Nephron progenitor cell (in vitro differentiated cells): ENCODE measurements at places on chromosomes 3 and 15.

- DNase-seq, result peak; percentile 33
- H3K27ac ChIP-seq, result no peak overlapping the region
- peaks cover 6% of the 10 kb centered on the region for H3K4me1 ChIP-seq
- H3K36me3 ChIP-seq, result peaks cover 74% of the 10 kb centered on the region
Measured at GRCh38 chr3:37779289-37780152, 82.2 kb upstream of the CTDSPL start.

DNA sequence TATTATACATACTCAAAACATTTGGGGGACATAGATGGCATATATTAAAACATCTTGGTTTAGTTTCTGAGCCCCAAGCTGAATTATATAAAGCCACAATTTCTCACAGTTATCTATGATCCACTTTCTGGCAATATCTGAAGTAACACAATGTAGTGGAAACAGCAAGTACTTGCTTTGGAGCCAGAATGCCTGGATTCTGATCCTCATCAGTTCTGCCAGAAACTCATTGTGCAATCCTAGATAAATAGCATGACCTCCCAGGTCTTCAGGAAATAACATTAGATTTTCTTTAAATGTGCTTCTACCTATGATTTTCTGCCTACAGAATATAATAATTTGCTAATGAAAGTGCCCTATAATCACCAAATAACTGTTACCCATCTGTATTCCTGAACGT lies 544.9 kb downstream of the NAALADL2 start:
- no peaks in the 10 kb centered on the region for H3K27me3 ChIP-seq
- H3K27ac ChIP-seq, result no peak overlapping the region
- DNase-seq, result no peak
- no peaks in the 10 kb centered on the region for H3K36me3 ChIP-seq

- H3K27ac ChIP-seq, result peak within 1 kb of the TSS; percentile 79
- peak within 1 kb of the TSS; percentile 91 for H3K4me3 ChIP-seq
- DNase-seq, result peak; percentile 89
- peaks cover 9% of the 10 kb centered on the region for H3K36me3 ChIP-seq
- peaks cover 71% of the 10 kb centered on the region for H3K4me1 ChIP-seq
Measured at GRCh38 chr15:68229386-68230156, at the start of gene CLN6. TSS of gene CLN6 (minus strand) at chr15:68229728. CDS start at chr15:68229584, 144 bp downstream.

GRCh38 chr15:52113708-52114107 lies 1.1 kb upstream of the BCL2L10 start:
- H3K36me3 ChIP-seq, result no peaks in the 10 kb centered on the region
- H3K4me3 ChIP-seq, result no peak overlapping the region
- no peak for DNase-seq
- H3K27ac ChIP-seq, result no peak overlapping the region
- H3K4me1 ChIP-seq, result peaks cover 24% of the 10 kb centered on the region

DNA sequence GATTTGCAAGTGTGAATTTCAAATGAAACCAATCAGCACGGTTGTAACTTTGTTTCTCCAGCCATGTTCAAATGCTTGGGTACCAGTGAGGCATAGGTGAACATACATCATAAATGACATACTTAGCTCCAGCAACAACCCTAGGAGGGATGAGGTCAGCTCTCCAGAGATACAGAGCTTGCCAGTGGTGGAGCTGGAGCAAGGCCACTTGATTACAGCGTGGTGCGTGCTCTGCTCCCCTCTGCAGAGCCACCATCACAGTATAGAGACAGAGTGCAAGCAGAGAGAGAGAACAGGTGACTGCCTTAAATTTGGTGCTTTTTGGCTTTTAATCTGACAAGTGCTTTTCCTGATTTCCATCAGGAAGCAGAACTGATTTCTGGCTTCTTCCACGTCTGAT lies 275.1 kb downstream of the PDZRN3 start:
- H3K4me3 ChIP-seq, result no peak overlapping the region
- H3K4me1 ChIP-seq, result peaks cover 84% of the 10 kb centered on the region
- no peak for DNase-seq
- no peaks in the 10 kb centered on the region for H3K36me3 ChIP-seq
- H3K27me3 ChIP-seq, result peaks cover 4% of the 10 kb centered on the region

DNA sequence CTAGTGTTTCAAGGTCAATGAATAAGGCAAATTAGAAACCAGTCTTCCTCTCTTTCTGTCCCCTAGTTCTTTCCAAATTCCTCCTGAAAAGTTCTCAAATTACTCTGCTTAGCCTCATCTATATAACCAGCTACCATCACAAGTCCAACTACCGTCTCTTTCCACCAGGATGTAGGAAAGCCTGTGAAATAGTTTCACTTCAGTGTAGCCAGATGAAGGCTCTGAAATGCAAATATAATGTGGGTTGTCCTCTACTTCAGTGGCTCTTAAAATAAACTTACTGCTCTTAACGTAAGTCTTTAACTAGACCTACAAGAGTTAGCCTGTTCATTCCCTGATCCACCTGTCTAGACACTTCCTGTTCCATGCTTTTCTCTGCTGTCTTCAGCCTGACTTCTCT lies 827.7 kb downstream of the ROBO1 start:
- no peak for DNase-seq
- peak overlapping the region; percentile 7 for H3K27ac ChIP-seq
- peaks cover 27% of the 10 kb centered on the region for H3K4me1 ChIP-seq
- H3K27me3 ChIP-seq, result peaks cover 3% of the 10 kb centered on the region

GRCh38 chr3:36058404-36059030 lies 321.8 kb upstream of the STAC start:
- no peak for DNase-seq
- H3K4me3 ChIP-seq, result no peak overlapping the region
- H3K36me3 ChIP-seq, result no peaks in the 10 kb centered on the region
- H3K27me3 ChIP-seq, result no peaks in the 10 kb centered on the region

GRCh38 chr3:98754483-98754882 lies 8.7 kb upstream of the ST3GAL6 start:
- H3K36me3 ChIP-seq, result peaks cover 14% of the 10 kb centered on the region
- no peak overlapping the region for H3K27ac ChIP-seq
- H3K27me3 ChIP-seq, result peaks cover 5% of the 10 kb centered on the region
- peaks cover 7% of the 10 kb centered on the region for H3K4me1 ChIP-seq
- no peak overlapping the region for H3K4me3 ChIP-seq

- H3K4me1 ChIP-seq, result no peaks in the 10 kb centered on the region
- H3K27me3 ChIP-seq, result no peaks in the 10 kb centered on the region
- H3K36me3 ChIP-seq, result no peaks in the 10 kb centered on the region
- no peak overlapping the region for H3K4me3 ChIP-seq
- DNase-seq, result no peak
Measured at GRCh38 chr3:183354325-183354831, 74.0 kb downstream of the MCF2L2 start.

DNA sequence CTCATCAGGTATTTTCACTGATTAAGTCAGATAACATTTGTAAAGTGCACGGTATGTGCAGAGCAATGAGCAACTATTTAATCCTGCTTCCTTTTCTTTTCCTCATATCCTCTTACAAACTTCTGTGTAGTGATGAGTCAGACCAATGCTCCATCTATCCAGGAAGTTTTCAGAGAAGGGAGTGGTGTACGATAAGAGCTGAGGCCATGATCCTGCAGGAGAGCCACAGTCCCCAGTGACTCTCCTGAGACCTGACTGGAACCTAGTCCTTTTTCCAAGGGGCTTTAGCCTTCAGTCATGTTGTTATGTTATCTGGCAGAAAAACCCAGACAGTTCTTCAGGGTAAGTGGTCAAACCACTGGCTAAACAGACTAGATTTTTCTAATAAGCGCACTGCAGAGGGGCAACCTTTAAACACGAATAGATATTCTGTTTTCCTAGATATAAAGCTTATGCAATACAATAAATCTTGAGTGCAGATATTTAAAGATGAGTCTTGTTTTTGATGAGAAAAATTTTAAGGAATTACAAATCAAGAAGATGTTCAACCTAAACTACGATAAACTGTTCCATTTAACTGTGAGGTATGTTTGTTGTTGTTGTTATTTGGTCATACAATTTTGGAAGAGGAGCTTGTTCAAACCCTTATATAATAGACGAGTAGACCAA lies 110.5 kb upstream of the RAP2B start:
- no peak for DNase-seq
- peaks cover 8% of the 10 kb centered on the region for H3K4me1 ChIP-seq
- no peak overlapping the region for H3K27ac ChIP-seq
- no peaks in the 10 kb centered on the region for H3K27me3 ChIP-seq
- H3K4me3 ChIP-seq, result no peak overlapping the region

GRCh38 chr15:25830844-25831451 lies 32.2 kb downstream of the ATP10A start:
- no peak overlapping the region for H3K27ac ChIP-seq
- no peak overlapping the region for H3K4me3 ChIP-seq
- H3K36me3 ChIP-seq, result peaks cover 2% of the 10 kb centered on the region
- no peak for DNase-seq
- H3K4me1 ChIP-seq, result peaks cover 24% of the 10 kb centered on the region
- H3K27me3 ChIP-seq, result peaks cover 9% of the 10 kb centered on the region
